ENCODE measurements at places on chromosomes 3 and 15.
A peak's percentile ranks its signal among the peaks of the same experiment; 100 is the strongest.

GRCh38 chr3:129626744-129627349, 20.4 kb upstream of the PLXND1 start:
- no peak for DNase-seq

DNA sequence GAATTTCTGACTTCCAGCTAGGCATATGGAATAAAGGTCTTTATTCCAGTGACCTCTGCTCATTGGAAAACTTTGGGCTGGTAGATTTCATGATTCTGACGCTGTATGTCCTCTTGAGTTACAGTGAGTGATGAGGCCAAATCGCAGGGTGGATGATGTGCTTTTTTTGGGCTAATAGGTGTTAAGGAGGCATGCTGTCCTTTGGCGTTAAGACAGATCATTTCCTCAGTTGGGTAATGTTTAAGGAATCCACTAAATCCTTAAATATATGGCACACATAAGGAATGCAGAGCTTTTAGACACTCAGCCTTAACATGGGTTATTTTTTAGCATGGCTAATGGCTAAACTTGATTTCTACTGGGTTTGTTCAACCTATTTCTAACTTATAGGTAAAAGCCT, 87.9 kb downstream of the LPP start:
- no peak for DNase-seq

GRCh38 chr15:44801364-44801763, 65.0 kb downstream of the TRIM69 start:
- no peak for DNase-seq

GRCh38 chr3:62670351-62670750, 204.9 kb downstream of the CADPS start:
- peak; percentile 5 for DNase-seq

DNA sequence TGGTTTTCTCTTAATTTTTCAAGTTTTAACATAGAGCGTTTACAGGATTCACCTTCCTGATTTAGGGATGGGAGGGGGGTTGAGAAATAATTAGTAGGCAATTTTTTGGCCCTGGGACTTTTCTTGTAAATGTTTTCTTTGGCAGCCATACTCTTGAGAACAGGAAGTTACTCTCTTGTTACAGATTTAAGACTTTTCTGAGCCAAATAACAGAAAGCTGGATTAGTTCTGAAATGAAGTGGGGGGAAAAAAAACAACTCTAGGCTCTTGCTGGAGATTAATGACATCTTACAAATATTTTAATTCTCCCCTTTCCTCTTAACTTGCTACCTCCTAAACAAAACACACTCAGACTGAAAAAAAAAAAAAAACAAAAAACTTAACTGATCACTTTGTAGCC, 13.8 kb upstream of the POLR2M start:
- no peak for DNase-seq

- peak; percentile 20 for DNase-seq
Measured at GRCh38 chr15:99592145-99592791, 26.5 kb downstream of the MEF2A start.

GRCh38 chr3:170705131-170705530, 119.3 kb upstream of the SLC7A14 start:
- no peak for DNase-seq

GRCh38 chr3:69392850-69393249, 7.0 kb upstream of the FRMD4B start:
- no peak for DNase-seq

DNA sequence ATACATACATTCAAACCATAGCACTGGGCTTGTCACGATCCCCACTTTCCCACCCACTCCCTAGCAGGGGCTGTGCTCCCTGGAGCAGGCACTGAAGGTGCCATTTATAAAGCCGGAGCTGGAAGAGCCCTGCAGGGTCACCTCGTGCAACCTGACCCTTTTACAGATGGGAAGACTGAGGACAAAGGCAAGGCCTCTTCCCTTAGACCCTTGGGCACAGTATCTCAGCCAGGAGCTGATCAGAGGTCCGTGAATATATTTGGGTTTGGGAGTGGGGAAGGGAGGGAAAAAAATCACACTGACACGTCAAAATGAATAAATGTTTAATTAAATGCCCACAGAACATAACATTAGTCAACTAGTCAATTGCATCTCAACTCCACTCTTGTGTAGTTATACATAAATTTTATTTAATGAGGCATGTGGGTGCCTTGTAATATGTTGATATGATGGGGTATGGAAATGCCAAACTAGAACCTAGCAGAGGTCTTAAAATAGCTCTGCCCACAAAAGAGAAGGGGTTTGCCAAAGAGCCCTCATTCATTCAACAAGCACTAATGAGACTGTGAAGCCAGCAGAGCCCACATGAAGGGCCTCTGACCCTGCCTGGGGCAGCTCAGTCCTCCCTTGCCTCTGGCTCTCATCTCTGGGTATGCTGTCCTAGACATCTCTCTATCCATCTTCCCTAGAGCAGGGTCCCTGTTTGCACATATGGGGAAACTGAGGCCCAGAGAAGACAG, 119.4 kb downstream of the NUP210 start:
- DNase-seq: no peak

DNA sequence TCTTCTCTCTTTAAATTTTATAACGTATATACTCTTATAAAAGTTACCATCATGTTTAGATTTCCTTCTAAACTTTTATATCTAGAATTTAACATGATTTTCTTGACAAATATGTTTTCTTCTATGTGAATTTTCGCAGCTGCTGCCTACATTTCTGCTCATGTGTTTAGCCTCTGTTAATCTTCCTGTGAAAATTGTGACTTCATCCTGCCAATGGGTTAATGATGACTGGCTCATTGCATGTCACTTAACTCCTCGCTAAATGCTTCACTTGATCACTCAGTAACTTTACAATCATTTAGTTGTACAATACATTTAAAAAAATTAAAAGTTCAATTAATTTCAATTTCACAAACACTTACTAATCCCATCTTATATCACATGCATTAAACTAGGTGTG, 178.1 kb downstream of the LPP start:
- DNase-seq: no peak

GRCh38 chr15:43552986-43553385, 35.6 kb downstream of the MAP1A start:
- DNase-seq: no peak

- DNase-seq: no peak
Measured at GRCh38 chr3:123423031-123423430, 25.9 kb downstream of the ADCY5 start.

GRCh38 chr3:197002701-197003454, 26.7 kb downstream of the MELTF start:
- no peak for DNase-seq

DNA sequence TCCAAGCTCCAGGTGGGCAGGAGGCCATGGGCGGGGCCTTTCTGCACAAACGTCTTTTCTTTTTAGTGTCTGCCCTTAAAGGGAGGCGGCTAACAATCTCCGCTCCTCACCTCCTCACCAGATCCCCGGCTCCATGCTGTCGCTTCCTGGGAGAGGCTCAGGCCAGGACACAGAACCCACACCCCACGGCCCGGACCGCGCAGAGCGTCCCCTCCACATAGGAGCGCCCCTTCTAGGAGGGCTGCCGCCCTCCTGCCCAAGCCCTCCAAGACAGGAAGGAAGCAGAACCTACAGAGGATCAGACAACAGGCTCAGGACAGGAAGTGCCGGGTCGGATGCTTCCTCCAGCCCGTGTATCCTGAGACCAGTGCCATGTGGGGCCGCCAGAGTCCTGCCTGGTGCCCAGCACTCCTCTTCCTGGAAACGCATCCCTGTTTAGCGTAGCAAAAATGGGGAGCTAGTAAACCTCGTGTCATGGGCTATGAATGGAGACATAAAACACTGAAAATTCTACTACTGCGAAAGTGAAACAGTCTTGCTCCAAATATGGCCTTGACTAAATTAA, 83.2 kb upstream of the ATP10A start:
- no peak for DNase-seq

DNA sequence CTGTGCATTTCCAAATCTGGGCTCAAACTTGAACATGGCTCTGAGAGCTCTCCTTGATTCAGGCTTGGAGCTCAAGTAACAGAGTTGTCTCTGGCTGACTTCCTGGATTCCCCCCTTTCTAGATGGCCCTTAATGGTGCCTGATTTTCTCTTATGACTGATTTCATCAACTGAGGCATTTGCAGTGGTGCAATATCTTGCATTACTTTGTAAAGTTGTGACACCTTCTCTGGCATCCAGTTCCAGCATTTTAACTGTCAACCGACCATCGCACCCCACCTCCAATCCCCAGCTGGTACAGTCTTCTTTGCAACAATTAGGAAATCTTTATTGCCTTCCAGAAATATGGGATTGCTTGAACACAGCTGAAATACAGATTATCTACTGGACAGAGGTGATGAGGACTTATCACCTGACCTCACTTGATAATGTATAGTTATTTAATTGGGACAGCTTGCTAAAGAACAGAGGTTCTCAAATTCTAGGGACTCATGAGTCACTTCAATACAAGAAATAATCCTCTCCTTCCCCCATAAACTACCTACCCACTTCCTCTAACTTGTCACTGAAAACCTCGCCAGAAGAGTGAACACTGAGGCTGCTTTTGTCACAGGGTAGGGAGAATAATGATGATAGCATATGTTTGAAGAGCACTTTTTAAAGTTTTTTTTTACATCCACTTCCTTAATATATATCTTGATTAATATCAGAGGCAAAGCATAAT, 41.8 kb downstream of the FILIP1L start:
- DNase-seq: no peak

All from GM04503 (cell line).